8988T (cell line): ENCODE measurements at places on chromosomes 13 and 19.
A peak's percentile ranks its signal among the peaks of the same experiment; 100 is the strongest.

- no peak for DNase-seq
Measured at GRCh38 chr19:55113570-55114039, 3.8 kb downstream of the PPP1R12C start.

DNA sequence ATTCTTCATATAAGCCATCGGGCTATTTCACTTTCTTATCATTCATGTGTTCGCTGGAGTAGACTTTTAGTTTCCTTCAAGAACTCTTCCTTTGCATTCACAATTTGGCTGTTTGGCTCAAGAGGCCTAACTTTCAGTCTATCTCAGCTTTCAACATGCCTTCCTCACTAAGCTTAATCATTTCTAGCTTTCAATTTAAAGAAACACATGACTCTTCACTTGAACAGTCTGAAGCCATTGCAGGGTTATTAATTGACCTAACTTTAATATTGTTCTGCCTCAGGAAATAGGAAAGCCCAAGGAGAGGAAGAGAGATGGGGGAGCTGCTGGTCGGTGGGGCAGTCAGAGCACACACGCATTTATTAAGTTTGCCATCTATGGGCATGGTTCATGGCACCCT, 158.1 kb downstream of the SUCLA2 start:
- DNase-seq = no peak

- DNase-seq = no peak
Measured at GRCh38 chr19:6406401-6406800, 13.4 kb upstream of the GTF2F1 start.

GRCh38 chr13:73089213-73089612, 30.4 kb downstream of the KLF5 start:
- DNase-seq = no peak

DNA sequence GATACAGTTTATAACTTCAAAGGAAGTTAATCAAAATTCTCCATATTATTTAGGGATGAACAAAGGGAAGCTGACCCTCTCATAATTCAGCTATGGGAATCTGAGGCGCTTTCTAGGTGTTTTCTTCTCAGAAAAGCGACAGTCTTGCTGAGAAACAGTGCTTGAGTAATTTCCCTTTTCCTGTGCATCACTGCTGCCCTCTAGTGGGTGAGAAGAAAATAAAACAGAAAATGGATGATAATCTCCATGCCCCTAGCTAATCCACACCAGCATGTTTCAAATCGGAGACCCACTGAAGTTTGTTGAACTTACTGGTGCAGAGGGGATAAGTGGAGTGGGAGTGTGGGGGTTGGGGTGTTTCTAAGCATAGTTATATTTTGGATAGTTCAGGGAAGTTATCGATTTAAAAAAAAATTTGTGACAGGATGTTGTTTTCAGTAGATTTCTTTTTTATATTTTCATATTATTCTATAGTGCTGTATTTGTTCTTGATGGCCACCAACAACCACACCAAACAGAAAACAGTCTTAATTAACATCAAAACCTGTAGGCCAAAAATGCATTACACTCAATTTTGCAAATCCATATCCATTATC, 21.4 kb downstream of the LCP1 start:
- DNase-seq = peak; percentile 39

DNA sequence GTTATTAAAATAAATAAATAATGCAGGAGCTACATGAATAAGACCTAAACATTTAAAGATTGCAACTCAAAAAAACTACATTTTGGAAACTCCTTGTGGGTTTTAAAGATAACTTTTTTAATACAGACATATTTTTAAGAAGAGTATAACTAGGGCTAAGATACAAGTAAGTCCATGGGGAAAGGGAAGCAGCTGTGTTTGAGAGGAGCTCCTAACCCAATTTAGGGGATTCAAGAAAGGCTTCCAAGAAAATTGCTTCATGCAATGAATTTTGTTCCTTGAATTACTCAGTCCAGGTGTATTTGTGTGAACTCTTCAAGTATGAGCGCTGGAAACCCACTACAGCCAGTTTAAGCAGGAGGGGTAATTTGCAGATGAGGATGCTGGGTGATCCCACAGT, 44.1 kb upstream of the C13orf42 start:
- DNase-seq = no peak
